Glutamatergic neuron (in vitro differentiated cells): ENCODE measurements at places on chromosomes 5 and 9.

DNA sequence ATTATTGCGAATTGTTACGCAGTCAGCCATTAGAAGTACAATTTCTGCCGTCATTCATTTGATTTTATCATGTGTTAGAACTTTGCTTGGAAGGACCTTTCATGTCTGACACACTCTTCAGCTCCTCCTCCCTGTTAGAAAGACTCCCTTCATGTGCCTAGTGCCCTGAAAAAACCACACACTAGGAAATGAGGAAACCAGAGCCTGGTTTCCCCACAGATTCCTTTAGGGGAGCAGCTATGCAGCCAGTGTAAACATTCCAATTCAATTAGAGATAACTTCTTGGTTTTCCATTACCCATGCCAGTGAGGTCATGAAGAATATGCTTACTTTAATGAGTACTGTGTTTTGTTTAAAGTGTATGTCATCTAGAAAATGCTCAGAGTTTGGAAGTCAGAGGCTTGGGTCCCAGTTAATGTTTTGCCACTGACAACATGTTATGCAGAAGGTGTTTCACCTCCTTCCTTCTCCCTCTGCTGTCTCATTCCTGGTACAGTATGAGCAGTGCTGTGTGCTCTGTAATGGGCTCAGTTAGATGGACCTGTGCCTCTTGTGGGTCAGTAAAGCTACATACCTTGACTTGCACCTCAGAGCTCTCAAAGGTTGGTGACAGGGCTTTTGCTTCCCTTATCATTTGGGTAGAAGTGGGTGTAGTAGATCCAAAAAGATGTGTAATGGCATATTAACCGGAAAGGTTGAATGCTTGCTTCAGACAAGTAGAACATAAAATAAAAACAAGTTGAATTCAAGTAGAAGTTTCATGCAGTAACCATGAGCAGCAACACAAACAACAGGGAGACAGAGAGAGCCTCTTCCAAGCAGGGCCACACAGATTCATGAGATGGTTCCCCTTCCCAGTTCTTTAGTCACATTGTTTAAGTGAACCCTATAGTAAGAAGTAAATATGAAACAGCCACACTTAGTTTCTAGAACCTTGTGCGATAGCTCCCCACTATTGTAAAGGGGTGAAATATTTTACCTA, 52.6 kb upstream of the TNFAIP8 start:
- no peak for DNase-seq

DNA sequence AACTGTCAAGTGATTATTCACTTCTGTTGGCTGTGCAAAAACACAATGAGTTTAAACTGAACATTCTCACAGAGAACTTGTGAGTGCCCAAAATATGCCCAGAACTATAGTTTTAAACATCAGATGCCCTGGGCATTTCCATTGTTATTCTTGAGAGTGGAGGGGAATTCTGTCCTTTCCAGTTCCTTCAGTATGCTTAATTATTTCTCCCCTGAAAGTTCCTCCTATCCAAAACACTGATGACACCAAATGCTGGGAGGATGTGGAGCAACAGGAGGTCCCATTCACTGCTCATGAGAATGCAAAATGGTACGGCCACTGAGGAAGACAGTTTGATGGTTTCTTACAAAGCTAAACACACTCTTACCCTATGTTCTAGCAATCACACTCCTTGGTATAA, 55.5 kb downstream of the ROR2 start:
- no peak for DNase-seq

DNA sequence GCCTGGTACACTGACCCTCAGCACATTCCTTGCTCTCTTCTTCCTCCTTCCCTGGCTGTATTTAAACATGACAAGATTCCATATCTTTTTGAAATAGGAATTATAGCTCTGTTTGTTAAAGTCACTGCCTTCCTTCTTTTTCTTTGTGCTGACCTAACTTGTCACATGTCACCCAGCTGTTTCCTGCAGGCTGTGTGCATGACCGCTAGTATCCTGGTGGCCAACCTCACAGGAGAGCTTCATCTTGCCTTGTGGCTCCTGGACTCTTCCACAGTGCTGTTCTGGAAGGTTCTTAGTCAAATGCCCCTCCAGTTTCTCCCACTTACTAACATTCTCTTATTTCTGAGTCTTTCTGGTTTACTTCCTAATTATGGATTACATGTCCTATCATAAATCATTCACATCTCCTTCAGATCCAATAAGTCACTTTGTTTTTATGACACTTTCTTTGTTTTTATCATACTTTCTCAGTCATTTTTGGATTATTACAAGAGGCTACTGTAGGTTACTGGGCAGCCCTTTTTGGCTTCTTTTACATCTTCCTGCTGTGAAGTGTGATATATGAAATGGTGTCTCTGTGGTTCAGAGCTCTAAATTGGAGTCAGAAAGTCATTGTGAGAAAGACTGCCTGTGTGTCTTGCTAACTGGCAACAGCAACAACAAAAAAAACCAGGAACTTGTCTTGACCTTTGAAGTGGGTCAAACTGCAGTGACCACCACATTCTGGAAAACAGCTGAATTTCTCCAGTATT, 463.6 kb upstream of the DAP start:
- DNase-seq = no peak

GRCh38 chr9:134169724-134170401, 5.5 kb upstream of the RNU6ATAC start:
- DNase-seq = no peak

DNA sequence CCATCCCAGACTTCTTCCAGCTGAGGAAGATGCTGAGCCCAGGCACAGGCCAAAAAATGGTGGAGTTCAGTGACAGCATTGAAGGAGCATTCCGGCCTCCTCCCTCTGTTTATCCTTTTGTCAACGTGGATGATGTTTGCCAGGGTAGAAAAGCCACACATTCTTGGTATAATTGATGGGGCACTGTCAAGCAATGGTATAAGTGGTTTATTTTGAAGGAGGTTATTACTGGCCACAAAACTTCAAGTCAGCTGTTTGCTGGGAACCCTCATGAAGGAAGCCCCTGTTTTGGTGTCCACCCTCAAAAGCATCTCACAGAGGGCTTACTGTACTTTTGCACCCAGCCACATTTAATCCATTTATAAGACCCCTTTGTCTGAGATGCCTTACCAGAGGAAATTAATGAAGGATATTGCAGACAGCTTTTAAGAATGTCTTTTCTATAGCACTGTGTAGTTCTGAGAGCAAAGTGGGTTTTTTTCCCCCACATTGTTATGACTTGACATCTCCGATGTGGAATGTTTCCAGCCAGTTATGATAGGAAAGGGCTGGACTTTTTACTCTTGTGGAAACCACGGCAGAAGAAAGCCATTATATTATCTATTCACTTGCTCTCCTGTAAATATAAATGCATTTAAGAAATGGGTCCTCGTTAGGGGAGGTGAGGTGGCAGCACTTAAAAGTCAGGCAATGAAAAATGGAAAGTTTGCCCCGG, 95.5 kb upstream of the SPATA31D4 start:
- DNase-seq = no peak

GRCh38 chr5:33745101-33745770, 146.6 kb downstream of the ADAMTS12 start:
- DNase-seq = no peak

DNA sequence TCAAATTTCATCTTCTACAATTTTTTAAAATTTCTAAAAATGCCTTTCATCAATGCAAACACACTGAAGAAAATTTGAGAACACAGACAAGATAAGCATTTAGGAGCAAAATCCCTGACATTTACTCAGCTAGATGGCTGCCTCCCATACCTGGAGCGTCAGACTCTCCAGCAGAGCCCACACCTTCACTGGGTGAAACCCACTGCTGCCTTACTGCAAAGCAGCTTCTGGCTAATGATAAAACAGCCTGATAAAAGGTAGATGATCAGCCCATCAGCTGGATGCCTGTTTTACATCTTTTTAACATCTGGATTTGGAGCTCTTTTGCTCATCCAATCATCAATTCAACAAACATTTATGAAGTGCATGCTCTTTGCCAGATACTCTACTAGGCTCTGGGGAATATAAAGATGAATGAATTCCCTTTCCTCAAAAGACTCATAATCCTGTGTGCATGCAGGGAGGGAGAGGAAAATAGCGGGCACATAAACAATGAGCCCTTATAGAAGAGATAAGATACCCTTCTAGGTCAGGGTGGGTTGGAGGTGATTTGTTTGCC, 271.2 kb downstream of the SAXO1 start:
- DNase-seq = no peak

DNA sequence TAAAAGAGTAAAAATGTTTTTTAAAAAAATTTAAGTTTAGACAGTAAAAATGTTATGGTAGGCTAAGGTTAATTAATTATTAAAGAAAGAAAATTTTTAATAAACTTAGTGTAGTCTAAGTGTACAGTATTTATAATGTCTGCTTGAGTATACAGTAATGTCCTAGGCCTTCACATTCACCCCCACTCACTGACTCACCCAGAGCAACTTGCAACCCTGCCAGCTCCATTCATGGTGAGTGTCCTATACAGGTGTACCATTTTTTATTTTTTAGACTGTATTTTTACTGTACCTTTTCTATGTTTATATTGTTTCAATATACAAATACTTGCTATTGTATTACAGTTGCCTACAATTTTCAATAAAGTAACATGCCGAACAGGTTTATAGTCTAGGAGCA, 234.1 kb downstream of the AUH start:
- no peak for DNase-seq

DNA sequence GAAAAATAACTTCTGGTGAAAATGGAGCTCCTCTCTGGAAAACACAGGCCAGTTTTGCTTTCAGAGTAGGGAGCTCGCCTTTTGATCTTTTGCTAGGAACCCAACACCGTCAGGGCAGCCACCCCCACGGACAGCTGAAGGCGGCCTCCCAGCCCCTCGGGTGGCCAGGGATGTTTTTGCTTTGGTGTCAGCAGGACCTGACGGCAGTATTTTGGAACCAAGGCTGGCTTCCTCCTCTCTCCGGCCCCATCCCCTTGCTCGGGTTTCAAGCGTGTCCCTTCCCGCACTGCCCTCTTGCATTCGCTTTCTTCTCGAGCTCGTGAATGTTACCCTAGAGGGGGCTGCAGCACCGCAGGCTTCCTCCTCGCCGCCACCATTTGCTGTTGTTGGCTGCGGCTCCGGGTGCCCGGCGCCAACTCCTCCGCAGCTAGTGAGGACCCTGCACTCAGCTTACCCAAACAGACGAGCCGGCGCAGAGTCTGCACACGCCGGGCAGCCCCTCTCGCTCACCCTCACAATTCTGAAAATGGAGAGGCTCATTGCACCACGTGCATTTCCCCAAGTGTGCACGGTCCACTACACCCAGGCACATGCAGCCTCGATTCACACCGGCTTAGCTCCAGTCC, 35.5 kb upstream of the ADAMTSL1 start:
- peak; percentile 49 for DNase-seq

- DNase-seq = no peak
These were observed 96.3 kb downstream of the KIAA0825 start for GRCh38 chr5:94522117-94522516.

- no peak for DNase-seq
These were observed 28.2 kb upstream of the HSPA9 start for GRCh38 chr5:138603249-138603920.

DNA sequence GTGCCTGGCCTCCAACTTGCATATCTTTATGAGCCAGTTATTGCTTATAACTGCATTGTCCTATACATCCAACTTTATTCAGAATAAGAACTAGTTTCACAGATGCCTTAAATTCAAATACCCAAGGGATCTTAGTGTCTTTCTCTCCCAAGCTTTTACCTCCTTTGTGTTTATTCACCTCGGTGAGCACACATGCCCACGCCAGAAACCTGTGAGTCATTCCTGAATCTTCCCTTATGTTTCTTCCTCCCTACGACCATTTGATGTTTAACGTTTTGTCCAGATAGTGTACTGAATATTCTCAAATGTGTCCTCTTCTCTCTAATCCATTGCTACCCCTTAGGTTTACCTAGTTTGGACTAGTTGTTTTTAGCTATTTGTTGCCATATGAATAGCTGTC, 55.5 kb upstream of the MEGF10 start:
- DNase-seq = no peak

GRCh38 chr9:124412228-124412575, 3.0 kb downstream of the PSMB7 start:
- DNase-seq = no peak

GRCh38 chr5:149195337-149195887, 54.1 kb downstream of the ABLIM3 start:
- DNase-seq = no peak

DNA sequence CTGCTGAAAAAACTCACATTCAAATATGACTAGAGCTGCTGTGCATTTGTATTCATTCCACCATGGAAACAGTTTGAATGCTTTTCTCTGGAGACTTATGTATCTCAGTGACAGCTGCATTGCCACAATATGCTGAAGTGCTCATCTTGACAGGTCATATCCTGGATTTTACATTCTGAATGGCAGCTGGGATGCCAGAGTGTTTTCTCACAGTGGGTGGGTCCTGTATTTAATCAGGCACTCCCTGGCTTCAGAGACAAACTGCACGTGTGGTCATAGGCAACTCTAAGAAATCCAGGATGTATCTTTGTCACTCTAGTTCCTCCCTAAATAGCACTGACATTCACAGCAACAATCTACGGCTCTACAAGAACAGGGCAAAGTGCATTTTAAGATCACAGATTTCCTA, 75.6 kb downstream of the ST8SIA4 start:
- DNase-seq = no peak

DNA sequence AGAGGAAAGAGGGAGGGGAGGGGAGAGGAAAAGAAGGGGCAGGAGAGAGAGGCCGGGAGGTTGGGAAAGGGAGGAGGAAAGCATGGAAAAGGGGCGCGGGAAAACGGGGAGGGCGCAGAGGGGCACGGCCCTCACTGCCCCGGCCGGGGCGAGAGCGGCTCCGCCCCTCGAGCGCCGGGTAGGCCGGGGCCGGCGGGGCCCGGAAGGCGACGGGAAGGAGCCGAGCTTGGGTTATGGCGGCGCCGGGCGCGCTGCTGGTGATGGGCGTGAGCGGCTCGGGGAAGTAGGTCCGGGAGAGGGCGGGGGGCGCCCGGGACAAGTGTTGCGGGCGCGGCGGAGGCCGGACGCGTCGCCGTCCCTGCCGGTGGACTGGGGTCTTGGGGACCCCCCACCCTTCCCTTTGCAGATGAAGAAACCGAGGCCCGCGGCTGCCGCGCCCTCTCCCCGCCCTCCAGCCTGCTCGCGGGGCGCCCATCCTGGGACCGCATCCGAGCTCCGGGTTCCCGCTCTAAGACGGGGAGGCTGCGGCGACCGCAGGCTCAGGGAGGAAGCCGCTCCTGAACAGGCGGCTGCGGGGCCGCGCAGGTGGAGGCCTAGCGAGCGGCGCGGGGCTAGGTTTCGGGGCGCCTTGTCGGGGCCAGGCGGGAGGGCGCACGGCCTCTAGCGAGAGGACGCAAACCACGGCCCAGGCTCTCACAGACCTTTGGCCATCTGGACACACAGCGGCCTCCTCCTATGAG, at the start of gene IDNK:
TSS of gene IDNK (plus strand) at position 205 of the 740 bp plus-strand sequence. CDS start at position 234, 29 bp downstream.
- DNase-seq = peak; percentile 66

GRCh38 chr9:111839987-111840386, 45.2 kb upstream of the SHOC1 start:
- DNase-seq = no peak

- no peak for DNase-seq
These were observed 23.5 kb downstream of the ODF2 start for GRCh38 chr9:128479262-128479661.
